ENCODE measurements at places on chromosomes 3 and 15.

DNA sequence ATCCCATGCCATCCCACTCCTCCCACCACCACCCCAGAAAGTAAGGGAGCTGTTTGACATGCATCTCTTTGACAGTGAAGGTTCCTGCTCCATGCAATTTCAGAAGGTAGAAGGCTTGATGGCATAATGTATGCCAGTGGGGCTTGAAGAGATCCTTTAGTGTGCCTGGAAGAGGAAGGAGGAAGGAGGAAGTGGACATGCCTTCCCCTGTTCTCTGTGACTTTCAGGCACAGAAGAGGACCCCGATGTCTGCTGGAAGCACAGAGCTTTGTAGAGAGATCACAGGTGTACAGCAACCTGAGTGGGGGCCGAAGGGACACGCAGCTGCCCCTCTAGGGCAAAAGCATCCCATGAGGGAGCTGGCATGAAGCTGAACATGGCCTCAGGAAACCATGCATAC, 171.6 kb downstream of the CD47 start:
- no peak for DNase-seq

GRCh38 chr3:58754074-58754473, 87.5 kb upstream of the FAM3D start:
- DNase-seq = no peak

DNA sequence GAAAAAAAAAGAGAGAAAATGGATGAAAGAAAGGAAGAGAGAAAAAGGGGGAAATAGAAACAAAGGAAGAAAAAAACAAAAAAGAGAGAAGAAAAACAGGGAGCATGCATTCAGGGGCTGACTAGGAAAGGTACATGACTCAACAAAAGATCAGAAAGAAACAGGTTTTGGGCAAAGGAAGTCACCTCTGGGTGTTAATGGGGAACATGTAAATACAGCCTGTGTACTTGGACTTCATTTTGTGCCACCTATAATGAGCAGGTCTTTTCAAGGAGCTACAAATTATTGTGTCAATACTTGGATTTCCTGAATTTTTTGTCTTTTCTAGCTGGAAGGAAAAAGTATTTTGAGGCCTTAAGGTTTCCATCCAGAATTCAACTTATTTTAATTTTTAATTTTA, 53.4 kb upstream of the CCDC50 start:
- DNase-seq = no peak

DNA sequence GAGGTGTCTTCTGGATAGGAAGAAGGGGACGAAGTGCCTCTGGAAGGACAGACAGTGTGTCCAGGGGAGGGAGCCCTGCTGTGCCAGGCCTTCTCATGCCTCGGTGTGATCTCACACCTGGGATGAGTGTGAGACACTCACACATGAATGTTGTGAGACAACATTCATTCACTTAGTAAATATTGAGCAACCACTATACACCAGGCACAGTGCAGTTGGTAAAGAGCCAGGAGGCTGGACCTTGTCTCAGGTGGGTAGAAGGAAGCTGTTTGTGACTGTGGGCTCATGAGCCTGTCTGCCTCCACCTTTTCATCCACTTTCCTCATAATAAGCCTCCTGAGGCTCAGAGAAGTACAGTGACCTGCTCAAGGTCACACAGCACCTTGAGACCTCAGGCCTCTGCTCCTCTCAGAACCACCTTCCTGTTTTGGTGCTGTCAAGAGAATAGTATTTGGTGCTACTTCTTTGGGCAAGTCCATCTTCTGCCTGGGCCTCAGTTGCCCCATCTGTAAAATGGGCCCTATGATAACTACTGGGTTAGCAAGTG, 20.9 kb downstream of the SLC6A6 start:
- DNase-seq = no peak

DNA sequence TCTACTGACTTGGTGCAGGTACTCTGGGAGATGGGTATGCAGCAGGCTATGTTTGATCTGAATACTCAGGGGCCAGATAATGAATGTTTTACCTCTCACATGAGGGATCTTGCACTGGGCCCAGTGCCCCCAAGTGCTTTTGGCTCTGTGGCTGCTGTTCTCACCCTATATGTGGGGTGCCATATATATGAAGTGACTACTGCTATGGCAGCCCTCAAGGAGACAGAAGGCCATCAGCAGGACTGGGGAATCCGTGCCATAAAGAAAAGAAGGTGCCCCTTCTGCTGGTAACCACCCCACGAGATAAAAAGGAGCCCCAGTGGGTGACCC, 302.1 kb downstream of the ZPLD1 start:
- DNase-seq = no peak

DNA sequence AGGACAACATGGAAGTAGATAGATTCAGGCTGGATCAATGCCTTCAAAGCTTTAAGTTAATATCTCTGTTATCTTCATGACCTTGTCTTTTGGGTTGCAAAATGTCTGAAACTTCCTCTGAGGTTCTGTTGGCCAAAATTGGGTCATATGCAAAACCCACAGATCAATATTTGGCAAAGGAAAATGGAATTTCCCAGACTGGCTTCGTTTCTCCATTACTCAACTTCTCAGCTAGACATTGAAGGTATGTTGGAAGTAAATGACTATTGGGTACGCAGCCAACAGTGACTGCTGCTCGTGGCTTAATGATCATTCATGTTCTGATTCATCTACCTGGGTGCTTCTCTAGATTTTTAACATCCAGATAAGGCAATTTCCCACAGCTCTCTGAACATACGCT, 675.4 kb upstream of the SGO1 start:
- DNase-seq = no peak

GRCh38 chr3:28586325-28586724, 237.7 kb upstream of the AZI2 start:
- DNase-seq = no peak

- DNase-seq = no peak
These were observed 43.7 kb downstream of the PCSK6 start for GRCh38 chr15:101445562-101446517.

DNA sequence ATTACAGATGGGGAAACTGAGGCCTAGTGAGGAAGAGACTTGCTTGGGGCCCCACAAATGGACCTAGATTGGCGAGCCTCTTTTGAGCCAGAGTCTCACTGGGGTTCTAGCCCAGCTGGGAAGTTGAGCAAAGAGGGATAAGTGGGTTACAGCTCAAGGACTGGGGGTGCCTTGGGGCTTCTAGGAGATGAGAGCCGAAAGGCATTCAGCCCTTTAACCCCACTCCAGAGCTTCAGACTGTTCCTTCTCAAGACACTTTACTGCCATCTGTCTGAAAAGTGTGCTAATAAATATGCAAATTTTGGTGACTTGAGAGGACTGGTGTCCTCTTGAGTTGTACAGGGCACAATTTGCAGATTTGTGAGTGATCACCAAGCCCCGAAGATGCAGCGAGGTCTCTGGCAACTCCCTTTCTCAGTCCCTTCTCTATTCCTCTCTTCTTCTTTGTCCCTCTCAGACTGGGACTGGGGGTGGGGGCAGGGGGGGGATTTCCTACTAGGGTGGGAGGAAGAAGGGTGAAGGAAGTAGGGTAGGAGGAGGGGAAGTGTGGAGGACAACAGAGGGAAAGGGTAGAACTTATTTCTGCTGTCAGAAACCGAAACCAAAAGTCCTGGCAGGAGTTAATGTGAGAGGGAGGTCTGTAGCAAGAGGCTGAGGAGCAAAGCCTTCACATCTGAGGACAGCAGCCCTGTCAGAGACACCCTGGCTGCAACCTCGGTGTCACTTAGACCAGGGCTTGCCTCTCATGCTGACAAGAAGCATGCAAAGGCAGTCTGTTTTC, 16.2 kb upstream of the ANKDD1A start:
- peak; percentile 31 for DNase-seq

DNA sequence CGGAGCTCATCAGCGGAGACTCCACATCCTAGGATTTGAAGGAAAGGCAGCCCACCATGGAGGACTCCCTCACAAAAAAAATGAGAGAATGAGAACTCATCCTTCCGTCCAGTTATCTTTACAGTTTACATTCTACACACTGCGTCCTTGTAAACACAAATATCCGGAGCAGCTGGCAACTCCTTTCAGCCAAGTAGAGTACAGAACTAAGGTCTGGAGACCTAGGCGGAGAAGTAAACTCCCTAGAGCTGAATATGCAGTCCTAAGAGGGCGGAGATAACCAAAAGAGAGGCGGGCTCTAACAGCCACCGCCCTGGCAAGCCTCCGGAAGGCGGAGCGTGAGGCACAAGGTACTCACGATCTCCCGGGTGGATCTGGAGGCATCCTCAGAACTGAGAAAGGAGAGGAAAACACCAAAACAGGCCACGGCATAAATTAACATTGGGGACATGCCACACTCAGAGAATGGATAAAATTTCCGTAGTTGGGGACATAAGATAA, 924 bp upstream of the SIN3A start:
- peak; percentile 78 for DNase-seq

- no peak for DNase-seq
These were observed 9.3 kb downstream of the PSTPIP1 start for GRCh38 chr15:77004189-77004588.

DNA sequence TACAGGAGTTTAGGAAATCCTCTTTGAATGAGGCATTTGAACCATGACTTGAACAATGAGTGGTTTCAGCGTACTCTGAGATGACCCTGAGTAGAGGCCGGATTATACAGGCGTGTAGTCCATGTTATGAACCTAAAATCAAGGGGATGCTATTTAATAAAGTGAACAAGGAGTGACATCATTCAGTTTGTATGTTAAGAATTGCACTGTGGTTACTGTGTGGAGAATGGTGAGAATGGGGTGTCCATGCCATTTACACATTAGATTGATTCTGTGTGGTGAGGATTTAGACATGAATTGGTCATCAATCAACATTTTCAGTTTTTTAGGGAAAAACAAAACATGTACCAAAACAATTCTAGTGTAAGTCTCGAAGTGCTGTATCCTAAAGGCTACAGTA, 65.8 kb downstream of the TPRG1 start:
- DNase-seq = no peak

DNA sequence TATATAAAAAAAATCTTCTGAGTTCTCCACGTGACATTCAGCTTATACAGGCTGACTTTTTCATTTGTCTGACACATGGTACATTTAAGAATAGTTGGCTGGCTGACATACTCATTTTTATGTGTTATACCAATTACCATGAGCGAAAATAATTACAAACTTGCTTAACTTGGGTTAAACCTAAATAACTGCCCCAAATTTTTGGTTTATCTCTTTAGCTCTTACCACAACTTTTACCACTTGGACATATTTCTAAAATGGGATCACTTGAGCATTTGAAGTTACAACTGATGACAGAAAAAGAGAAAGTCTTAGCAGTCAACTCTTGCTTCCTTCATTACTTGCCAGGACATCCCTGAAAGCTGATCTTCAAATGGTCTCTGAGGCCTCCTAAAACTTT, 618.1 kb downstream of the RBMS3 start:
- no peak for DNase-seq

- DNase-seq = no peak
These were observed 207.4 kb downstream of the FMN1 start for GRCh38 chr15:32987067-32987466.
